Activated T-cell treated with anti-CD3 and anti-CD28 coated beads, Interleukin-2, amount 50 U/mL, for 4 hours (primary cell): ENCODE measurements at places on chromosomes 16 and 17.

GRCh38 chr17:8900626-8901585 lies 33.4 kb upstream of the PIK3R6 start:
- DNase-seq: no peak

GRCh38 chr16:79757968-79758367 lies 157.4 kb upstream of the MAF start:
- DNase-seq: no peak

GRCh38 chr16:67015313-67015731 lies 13.6 kb upstream of the CBFB start:
- DNase-seq: no peak

DNA sequence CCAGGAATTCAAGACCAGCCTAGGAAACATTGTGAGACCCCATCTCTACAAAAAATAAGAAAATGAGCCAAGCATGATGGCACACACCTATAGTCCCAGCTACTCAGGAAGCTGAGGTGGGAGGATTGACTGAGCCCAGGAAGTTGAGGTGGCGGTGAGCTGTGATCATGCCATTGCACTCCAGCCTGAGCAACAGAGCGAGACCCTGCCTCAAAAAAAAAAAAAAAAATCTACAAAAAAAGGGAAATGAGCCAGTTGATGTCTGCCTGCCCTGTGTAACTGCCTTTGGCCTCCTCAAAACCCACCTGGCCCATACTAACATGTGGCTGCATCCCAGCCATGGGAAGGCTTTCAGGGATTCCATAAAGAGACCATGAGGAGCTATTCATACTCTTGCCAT lies 4.5 kb downstream of the RANBP10 start:
- peak; percentile 21 for DNase-seq

DNA sequence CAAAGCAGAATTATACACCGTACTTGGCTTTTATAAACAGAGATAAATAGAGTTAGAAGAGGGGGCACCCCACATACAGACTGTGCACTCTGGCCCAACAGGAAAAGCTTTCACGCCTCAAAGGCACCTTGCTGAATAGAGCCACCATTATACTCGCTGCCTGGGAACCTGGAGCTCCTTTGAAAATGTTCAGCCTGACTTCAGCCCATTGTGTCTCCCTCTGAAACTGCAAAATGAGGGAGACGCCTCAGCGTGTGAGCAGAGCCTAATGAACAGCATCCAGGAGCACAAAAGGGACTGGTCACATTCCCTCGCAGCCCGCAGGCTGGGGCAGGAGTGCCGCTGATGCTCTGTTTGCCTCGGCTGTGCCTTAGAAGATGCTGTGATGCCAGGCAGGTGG lies 46.3 kb downstream of the ABCC12 start:
- no peak for DNase-seq

DNA sequence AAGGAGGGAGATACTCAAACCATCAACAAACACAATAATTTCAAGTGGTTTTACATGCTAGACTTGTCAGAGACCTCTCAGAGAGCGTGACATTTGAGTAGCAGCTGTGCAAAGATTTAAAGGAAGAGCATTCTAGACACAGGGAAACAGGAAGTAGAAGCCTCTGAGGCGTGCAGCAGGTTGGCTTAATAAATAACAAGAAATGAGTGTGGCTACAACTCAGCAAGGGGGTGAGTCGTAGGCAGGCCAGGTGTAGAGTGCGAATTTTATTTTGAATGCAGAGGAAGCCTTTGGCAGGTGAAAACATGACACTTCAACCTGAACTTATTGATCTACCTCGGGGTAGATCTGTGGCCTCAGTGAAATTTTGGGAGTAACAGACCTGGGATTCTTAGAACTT lies 73.2 kb upstream of the MRTFB start:
- DNase-seq: no peak

DNA sequence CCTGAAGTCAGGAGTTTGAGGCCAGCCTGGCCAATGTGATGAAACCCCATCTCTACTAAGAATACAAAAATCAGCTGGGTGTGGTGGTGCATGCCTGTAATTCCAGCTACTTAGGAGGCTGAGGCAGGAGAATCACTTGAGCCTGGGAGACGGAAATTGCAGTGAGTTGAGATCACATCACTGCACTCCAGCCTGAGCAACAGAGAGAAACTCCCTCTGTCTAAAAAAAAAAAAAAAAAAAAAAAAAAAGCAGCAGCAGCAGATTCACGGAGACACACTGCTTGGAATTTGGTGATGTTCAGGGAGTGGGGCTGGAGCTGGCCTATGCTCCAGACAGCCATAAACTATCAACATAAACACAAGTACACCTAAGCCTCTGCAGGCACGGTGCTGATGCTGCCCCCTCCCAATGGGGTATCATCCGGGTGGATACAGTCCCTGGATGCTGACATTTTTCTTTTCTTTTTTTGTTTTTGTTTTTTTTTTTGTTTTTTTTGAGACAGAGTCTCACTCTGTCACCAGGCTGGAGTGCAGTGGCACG lies 39.6 kb upstream of the RHOT1 start:
- DNase-seq: no peak

DNA sequence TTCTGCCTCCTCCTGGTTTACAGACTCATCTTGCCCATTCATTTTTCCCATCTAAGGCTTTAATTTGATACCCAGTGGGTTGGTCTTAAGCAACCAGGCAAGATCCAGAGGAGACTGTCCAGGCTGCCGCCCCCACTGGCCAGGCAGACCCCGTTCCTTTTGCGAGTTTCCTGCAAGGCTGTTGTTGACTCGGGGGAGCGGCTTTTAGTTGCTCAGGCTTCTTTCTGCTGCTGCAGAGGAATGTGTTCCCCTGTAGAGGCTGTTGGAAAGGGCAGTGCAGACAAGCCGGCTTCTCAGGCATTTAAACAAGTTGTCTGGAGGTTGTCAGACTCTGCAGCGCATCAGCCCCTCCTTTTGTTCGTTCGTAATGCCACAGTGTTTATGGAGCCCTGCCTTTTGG lies 231.2 kb downstream of the PRKCA start:
- no peak for DNase-seq

DNA sequence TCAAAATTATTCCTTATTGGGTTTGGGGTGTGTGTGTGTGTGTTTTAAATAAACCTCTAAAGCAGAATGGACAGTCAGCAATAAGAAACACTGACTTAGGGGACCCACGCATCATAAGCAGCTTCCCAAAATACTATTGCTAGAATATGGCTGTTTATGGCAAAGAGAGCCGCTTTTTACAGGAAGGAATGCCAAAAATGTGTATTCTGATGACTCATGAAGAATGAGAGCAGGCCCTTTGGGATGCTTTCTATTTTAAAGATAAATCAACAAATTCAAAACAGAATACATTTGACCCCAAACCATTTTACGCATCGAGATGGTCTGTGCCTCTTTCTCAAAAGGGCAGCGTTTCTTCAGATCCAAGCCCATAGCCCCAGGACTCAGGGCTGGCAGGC lies 37.5 kb downstream of the ARHGAP17 start:
- no peak for DNase-seq

- no peak for DNase-seq
Measured at GRCh38 chr17:82303944-82304808, 13.2 kb downstream of the CD7 start.

GRCh38 chr17:60356940-60357339 lies 35.0 kb downstream of the USP32 start:
- DNase-seq: no peak

- DNase-seq: peak; percentile 84
Measured at GRCh38 chr17:19507775-19508576, 25.7 kb upstream of the SLC47A1 start.

- no peak for DNase-seq
Measured at GRCh38 chr16:89993377-89993776, 25.9 kb downstream of the DBNDD1 start.

GRCh38 chr17:80742581-80743180 lies 198.0 kb downstream of the RPTOR start:
- DNase-seq: no peak

DNA sequence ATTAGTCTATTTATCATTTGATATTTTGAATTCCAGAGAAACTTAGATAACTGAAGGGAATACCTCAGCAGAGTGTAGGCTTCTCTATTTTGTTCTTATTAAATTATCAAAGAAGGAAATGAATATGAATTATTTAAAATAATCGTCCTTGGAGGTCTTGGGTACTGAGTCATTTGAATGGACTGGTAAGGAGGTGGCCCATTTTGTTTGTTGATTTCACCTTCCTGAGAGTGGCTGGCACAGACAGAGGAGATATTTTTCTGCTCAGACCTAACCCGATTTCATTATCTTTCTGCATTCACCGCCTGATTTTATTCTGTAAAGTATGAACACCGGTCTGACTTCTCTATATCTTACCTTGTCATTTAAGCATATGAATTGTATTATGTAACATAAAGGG lies 88.0 kb downstream of the USP22 start:
- no peak for DNase-seq

DNA sequence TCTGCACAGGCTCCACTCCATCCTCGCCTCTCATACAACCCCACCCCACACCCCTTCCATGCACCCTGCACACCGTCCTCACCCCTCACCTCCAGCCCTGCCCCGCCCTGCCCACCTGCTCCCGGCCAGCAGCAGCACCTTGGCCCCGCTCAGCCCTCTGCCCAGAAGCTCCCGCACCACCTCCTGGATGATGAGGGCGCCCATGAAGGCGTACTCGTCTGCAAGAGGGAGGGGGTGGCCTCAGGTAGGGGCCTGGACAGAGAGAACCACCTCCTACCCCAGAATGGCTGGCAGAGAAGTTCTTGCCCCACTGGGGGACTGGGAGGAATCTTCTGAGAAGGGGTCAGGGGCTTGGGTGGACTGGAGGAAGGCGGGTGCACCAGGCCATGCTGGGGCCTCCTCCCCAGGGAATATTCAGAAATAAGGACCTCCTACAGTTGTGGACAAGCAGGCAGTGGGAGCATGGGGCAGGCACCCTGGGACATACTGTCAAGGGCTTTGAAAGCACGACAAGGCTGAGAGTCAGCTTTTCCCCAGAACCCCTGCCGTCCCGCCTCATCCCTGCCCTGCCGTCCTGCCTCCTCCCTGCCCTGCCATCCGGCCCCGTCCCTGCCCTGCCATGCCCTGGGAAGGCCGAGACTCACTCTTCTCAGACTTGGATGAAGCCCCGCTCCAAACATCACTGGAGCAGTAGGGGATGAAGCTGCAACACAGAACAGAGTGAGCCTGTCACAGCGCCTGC lies 3.1 kb downstream of the NOTUM start:
- no peak for DNase-seq
